ENCODE measurements at places on chromosomes 16 and 17. TPM values are rescaled to one million over a fixed set of nuclear protein-coding genes. Genes with fewer than 3 reads are reported as not detected.

Gene SLC6A2
- not detected for total RNA-seq

DNA sequence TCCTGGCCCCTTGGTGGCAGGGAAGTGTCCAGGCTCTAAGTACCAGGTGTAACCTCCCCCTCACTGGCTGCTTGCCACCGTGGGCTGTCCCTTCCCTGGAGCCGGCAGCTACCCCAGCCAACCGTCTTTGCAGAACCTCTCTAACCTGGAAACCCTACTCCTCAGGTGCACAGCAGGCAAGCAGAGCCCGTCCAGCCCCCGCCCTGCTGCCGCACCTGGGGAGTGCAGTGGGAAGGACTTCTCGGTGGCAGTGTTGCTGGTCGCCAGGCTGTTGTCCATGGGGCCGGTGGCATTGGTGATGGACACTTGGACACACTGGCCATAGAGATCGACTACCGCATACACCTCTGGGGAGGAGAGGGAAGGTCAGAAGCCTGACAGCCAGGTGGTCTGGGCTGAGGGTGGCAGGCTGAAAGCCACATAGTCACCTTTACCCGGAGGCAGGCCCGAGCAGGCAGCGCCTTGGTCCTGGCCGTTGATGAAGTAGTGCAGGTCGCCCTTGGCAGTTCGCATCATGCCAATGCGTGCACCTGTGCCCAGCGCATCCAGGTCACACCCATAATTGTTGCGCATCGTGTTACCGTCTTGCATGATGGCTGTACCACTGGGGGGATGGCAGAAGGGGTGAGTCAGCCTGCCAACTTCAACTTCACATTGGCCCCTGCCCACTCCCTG lies 6.5 kb downstream of the NEURL4 start:
- DNase-seq = no peak

- DNase-seq = no peak
Observed at GRCh38 chr16:20040011-20040410, 33.7 kb downstream of the GPR139 start.

DNA sequence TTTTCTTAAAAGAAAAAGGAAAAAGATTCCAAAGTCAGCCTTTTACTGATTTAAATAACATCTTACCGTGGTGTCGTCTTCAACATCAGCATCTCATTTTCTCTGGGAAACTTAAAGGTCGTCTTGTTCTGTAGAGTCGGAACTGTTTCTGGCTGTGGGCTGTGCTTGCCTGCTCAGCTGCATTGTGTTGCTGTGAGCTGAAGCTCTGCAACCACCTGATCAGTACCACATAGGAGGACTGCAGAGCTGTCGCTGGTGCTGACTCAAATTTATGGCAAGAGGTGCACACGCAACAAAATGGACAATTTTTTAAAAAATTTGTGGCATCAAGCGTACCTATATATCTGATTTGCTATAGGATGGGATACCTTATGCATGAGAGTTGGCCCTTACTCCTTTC lies at the start of gene OMG:
OMG (minus strand) TSS at position 150 of the 400 bp plus-strand sequence. CDS start 908 bp downstream, outside the sequence.
- peak; percentile 87 for DNase-seq

Gene RHBDL1
- 1.5 TPM for total RNA-seq

- no peak for DNase-seq
Observed at GRCh38 chr16:12517310-12517694, 286.4 kb downstream of the CPPED1 start.

Gene TP53TG3B
- total RNA-seq = not detected

GRCh38 chr17:82031303-82031884 lies at the start of gene RAC3:
RAC3 (plus strand) TSS chr17:82031678; CDS start chr17:82031762, 84 bp downstream.
- DNase-seq = no peak

- DNase-seq = no peak
Observed at GRCh38 chr17:68581863-68582645, 19.1 kb downstream of the FAM20A start.

GRCh38 chr16:80231888-80232287 lies 308.9 kb upstream of the DYNLRB2 start:
- no peak for DNase-seq

DNA sequence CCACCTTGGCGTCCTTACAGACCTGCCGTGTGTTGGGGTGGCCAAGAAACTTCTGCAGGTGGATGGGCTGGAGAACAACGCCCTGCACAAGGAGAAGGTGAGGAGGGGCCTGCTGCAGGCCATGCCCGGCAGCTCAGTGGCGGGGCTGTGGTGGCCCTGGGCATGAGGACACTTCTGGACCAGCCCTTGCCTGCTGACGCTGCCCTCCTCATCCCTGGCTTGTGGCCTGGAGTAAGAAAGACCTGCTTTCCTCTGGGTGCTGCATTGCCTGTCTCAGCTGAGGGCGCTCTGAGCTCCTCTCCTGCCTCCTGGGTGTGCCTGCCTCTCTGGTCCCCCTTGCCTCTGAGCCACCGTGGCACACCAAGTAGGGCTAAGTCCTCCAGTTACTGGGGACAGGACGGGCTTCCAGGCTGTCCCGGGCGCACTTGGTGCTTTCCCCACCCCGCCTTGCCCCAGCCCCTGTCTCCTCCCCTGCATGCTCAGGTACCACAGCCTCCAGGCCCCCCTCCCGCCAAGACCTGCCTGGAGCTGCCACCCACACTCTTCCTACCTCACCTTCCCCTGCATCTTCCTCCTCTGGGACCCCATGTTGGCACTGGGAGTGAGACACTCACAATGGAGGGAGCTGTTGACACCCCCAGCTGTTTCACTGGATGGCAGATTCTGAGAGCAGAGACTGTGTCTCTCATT lies 8.7 kb downstream of the ENDOV start:
- no peak for DNase-seq

Gene HEATR9
- not detected for total RNA-seq

- peak; percentile 61 for DNase-seq
Observed at GRCh38 chr17:65099941-65100315, 37.2 kb upstream of the RGS9 start.

DNA sequence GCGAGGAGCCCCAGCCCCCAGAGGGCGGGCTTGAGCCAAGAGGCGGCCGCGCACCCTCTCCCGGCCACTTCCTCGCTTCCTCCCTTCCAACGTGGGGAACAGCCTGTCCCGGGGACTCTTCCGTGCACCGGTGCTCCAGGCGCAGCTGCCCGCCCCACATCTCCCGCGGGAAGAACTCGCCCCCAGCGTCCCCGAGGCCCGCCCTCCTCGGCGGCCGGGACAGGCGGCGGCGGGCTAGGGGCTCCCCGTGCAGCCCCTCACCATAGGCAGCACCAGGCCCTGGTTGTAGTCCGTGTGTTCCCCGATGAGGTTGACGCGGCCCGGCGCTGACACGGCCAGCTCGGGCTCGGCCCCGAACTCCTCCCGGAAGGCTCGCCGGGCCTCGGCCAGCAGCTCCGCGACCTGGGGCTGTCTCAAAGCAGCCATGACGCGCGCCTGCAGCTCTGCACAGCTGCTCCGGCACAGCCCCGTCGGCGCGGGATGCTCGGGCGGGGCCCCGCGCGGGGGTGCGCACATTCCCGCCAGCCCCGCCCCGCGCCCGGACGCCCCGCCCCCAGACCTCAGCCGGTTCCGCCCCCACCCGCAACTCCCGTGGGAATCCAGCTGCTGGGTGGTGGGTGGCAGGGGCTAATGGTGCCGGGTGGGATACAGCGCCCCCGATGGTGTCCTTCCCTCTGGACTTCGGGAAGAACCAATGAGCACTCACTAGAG lies at the start of gene GALK1:
GALK1 (minus strand) TSS at position 482 of the 711 bp plus-strand sequence; CDS start at position 426, 56 bp downstream.
- peak; percentile 58 for DNase-seq

Gene CCL16
- total RNA-seq = not detected

Gene KRTAP4-4
- not detected for total RNA-seq

DNA sequence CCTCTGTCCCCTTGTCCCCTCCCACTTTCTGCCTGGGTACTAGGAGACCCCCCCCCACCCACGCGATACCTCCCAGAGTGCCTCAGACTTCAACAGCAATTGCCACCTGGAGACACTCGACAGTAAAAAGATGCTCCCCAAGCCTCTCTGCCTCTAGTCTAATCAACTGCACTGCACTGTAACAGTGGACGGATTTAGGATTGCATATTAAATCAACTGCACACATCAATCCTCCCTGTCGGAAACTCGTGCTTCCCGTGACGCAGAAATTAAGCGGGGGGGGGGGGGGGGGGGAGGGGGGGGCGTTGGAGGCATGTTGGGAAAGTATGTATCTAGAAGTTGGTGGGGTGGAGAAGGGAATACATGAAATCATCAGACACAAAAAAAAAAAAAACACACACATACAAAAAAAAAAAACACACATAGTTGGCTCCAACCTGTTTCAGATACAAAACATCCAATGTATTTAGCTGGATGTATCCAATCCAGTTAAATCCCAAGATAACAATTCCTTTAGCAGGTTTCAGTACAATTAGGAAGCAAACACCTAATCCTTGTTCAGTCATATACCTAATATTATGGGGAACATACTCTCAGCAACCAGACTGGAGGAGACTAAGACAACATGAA lies 29.7 kb downstream of the FAM222B start:
- no peak for DNase-seq

Gene ETV4
- total RNA-seq = 31.5 TPM

DNA sequence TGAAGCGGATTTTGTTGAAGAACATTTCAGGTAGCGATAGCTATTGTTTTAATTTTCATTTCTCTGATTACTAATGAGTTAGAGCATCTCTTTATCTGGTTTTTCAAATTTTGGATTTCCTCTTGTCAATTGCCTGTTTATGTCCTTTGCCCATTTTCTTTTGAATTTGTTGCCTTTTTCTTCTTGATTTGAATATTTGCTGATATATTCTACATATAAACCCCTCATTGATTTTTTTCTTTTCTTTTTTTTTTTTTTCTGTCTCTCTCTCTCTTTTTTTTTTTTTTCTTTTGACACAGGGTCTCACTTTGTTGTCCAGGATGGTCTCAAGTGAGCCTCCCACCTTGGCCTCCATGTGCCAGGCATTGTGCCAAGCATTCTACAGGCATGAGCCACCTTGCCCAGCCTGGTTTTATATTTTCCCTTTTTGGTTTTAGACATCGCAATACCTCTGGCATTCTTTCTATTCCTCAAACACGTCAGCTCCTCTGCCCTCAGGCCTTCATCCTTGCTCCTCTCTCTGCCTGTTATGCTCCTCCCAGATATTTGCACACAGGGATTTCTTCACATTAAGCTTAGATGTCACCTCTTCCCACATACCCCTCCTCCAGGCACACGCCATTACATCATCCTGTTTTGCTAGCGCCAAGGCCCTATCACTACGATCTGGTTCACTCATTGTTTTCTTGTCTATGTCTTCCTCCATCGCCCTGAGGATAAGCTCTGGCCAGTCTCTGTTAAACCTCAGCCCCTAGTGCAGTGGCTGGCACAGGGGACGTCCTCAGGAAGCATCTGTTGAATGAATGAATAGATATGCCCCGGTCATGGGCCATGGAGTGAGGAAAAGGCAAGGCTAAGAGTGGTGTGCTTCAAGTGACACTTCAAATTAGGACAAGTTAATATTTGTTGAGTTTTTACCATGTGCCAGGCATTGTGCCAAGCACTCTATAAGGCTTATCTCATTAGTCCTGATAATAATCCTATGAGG lies 8.6 kb downstream of the SARM1 start:
- no peak for DNase-seq

GRCh38 chr17:65446838-65447526 lies 114.5 kb downstream of the AXIN2 start:
- DNase-seq = no peak
